Stimulated activated CD4-positive, alpha-beta T cell treated with anti-CD3 and anti-CD28 coated beads, Interleukin-1b, Interleukin-23, amount 100 ng/mL, for 24 hours (primary cell): ENCODE measurements at places on chromosomes 6 and 20.

GRCh38 chr20:59600472-59600871, 3.9 kb upstream of the PHACTR3 start:
- DNase-seq = no peak

DNA sequence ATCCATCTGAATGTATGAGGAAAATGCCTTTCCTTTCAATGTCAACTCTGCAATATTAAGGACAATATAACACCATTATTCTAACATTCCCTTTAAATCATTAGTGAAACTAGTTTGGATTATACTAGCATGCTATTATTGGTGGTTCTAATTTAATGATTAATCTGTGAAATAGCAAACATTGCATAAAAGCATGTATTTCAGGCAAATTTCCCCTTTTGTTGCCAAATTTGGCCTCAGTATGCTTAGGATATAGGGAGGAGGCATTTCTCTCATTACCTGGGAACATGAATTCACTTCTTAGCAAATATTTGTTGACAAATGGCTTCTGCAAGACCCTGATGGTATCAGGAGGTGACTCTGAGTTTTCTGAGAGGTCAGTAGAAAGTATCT, 1.6 kb downstream of the TPMT start:
- DNase-seq = no peak

DNA sequence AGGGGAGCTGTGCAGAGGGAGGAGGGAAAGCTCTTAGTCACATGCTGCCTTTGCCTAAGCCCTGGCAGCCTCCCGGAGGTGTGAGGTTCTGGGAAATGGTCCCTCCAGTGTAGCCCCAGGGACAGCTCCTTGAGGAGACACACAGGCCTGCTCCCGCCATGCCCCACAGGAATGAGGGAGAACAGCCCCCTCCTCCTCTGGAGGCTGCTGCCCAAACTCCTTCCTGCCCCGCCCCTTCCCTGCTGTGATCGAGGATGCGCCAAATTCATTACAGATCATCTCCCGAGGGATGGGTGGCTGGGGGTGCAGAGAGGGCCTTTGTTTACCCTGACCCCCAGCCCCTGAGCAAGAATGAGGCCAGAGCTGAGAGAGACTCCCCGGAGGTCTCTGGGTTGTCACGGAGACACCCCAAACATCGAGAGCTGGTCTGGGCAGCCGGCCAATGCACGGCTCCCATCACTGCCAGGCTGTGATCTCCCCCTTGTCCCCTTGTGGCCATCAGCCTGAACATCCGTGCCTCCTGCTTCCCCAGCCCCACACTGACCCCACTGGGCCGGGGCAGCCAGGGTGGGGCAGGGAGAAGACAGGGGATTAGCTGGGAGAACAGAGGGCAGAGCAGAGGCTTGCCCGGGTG, 8.4 kb downstream of the CYP21A2 start:
- no peak for DNase-seq

DNA sequence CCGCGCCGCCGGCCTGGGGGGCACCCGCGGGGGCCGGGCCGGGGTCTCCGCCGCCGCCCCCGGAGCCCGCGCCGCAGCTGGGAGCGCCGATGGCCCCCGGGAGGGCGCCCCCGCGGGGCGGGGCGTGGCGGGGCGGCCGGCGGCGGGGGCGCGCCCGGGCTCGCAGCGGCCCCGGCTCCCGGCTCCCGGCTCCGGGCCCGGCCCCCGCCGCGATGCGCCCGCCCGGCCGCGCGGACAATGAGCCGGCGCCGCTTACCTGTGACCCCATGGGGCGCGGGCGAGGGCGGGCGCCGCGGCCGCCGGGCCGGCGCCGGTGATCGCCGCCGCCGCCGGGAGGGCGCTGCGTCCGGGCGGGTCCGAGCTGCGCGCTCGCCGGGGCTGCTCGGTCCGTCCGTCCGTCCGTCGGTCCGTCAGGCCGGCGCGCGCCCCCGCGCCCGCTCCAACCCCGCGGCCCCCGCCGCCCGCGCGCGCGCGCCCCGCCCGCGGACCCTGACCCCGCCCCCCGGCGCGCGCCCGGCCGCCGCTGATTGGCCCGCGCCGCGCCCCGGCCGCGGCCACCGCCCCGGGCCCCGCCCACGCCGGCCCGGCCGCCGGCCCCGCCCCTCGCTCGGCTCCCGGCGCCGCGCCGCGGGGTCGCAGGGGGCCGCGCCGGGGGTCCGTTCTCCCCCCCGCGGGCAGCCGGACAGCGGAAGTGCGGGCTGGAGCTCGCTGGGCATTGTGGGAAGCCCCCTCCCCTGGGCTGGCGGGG, at the start of gene ZBTB46:
TSS of gene ZBTB46 (minus strand) at position 424 of the 748 bp plus-strand sequence. CDS start 40,507 bp downstream, outside the sequence.
- no peak for DNase-seq

DNA sequence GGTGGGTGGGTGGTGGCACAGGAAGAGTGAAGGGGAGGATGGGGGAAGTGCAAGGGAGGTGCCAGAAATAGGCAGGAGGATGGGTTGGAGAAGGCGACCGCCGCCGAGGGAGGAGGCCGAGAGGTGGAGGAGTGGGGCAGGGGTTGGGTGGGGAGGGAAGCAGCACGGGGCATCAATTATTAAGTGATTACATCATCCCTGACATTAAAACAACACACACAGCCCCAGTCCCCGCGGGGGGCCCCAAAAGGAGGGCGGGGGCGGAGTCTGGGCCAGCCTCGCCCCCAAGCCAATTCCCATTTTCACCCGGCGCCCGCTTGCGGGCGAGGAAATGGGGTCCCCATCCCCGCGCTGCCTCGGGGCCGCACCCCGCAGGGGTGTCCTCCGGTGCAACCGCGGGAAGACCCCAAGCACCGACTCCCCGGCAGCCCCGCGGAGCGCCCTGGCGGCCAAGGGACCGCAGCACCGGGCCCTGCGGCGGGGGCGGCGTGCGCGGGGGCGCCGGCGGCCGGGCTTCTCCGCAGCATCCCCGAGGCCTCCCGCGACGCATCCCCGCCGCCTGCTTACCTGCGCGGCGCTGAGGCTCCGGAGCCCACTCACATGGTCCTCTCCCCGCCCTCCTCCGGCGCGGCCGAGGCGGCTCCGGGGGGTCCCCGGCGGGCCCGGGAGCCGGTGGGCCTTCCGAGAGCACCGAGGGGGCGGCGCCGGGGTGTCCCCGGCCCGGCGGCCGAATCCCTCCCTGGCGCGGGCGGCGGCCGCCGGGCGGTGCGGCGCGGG, 663 bp downstream of the FYN start:
- no peak for DNase-seq

DNA sequence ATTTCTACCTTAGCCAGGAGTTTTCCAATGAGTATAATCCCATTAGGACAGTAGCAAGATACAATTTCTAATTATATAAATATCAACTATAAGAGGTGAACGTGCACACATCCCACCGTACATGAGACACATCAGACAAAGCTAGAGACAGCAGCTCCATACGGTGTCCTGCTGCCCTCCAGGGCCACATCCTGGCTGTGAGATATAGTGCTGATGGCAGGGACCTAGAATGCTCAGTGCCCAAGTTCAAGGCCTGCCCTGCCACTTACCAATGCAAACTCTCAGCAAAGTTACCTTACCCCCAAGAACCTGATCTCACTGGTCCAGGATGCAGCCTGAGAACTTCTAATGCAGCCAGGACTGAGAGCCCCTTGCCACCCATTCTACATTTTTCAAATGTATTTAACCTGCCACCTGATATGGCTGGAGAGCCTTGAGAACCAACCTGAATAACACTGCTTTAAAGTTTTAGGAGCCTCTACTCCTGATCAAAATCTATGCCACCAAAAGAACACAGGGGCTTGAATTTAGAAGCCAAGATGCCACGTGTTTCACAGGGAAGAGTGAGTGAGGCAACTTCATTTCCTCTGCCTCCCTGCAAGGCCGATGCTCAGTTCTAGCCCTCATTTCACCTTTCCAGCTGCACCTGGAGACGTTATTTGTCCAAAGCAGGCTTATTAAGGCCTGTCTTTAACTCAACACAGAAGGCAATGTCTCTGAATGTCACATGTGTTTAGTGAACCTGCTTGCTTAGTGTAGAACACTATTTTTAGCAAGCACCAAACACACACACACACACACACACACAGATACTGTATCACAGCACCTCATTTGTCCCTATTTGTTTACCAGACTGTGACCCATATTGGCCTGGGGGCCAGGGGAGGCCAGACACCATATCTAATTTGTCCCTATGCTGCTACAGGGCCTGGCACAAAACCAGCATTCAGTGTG, 6.1 kb downstream of the NFATC2 start:
- no peak for DNase-seq
